ENCODE measurements at places on chromosomes 3 and 15.

DNA sequence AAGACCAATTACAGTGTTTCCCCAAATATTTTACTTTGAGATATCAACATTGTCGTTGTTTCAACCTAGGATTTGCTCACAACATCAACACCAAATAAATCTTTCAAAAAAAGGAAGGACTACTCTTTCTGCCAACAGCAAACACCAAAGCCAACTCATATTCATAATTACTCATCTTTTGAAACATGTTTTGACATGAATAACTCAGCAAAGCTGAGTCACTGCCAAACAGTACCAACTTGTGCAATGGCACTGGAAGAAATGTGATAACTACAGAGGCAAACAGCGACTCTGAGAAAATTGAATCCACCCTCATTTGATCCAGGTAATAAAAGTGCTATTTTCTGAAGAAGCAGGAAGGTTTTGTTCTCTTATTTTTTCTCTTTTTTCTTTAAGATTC lies 67.2 kb downstream of the PEX5L start:
- DNase-seq, result no peak
- H3K36me3 ChIP-seq, result no peaks in the 10 kb centered on the region
- H3K4me3 ChIP-seq, result no peak overlapping the region
- no peak overlapping the region for H3K27ac ChIP-seq
- H3K4me1 ChIP-seq, result no peaks in the 10 kb centered on the region

- DNase-seq, result no peak
- H3K4me1 ChIP-seq, result peaks cover 14% of the 10 kb centered on the region
- no peaks in the 10 kb centered on the region for H3K27me3 ChIP-seq
- H3K27ac ChIP-seq, result no peak overlapping the region
- H3K36me3 ChIP-seq, result no peaks in the 10 kb centered on the region
- no peak overlapping the region for H3K4me3 ChIP-seq
Measured at GRCh38 chr15:80990955-80991354, 1.3 kb upstream of the MESD start.

DNA sequence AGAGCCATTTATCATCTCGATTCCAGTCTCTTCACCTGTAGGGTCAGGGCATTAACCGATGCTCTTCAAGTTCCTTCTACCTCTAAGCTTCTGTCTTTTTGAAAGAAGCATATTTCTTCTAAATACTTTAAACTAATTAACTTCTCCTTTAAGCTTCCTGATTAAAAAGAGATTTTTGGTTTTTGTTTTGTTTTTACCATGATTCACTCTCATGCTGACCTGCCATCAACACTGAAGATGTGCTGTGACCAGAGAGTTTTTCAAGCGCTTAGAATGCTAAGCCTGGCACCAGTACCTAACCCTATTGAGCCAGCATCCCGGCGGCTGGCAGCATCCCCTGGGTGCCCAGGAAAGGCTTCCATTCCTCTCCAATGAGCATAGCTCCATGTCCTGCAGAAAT lies 89.3 kb downstream of the FOXP1 start:
- no peaks in the 10 kb centered on the region for H3K27me3 ChIP-seq
- H3K4me3 ChIP-seq, result no peak overlapping the region
- DNase-seq, result no peak
- H3K36me3 ChIP-seq, result no peaks in the 10 kb centered on the region
- peaks cover 33% of the 10 kb centered on the region for H3K4me1 ChIP-seq
- H3K27ac ChIP-seq, result peak overlapping the region; percentile 85

DNA sequence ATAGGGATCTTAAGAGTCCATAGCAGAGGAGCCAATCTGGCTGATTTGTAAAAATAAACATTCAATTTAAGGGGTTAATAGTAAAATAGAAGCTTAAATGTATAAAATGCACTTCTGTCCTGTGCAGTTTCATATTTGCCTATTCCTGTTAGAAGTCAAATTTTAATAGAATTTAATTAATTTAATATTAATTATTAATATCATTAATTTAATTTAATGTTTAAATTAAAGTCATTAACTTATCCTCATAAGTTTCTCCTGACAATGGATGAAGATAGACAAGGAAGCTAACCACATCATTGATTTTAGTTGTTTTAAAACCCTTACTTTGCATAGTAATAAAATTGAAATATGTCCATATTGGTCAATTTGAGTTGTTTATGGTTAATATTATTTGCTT lies 1096.2 kb upstream of the EPHA6 start:
- no peaks in the 10 kb centered on the region for H3K27me3 ChIP-seq
- no peaks in the 10 kb centered on the region for H3K36me3 ChIP-seq
- no peaks in the 10 kb centered on the region for H3K4me1 ChIP-seq
- no peak overlapping the region for H3K27ac ChIP-seq

- no peak overlapping the region for H3K27ac ChIP-seq
- no peaks in the 10 kb centered on the region for H3K36me3 ChIP-seq
- no peak overlapping the region for H3K4me3 ChIP-seq
- H3K4me1 ChIP-seq, result no peaks in the 10 kb centered on the region
Measured at GRCh38 chr3:69435274-69436265, 49.7 kb upstream of the FRMD4B start.

- peaks cover 51% of the 10 kb centered on the region for H3K27me3 ChIP-seq
- peaks cover 14% of the 10 kb centered on the region for H3K4me1 ChIP-seq
- peak overlapping the region; percentile 24 for H3K4me3 ChIP-seq
- no peak overlapping the region for H3K27ac ChIP-seq
Measured at GRCh38 chr3:181712226-181712552, 464 bp downstream of the SOX2 start.

GRCh38 chr3:148318240-148318639 lies 379.5 kb upstream of the AGTR1 start:
- no peak overlapping the region for H3K27ac ChIP-seq
- H3K36me3 ChIP-seq, result no peaks in the 10 kb centered on the region
- no peaks in the 10 kb centered on the region for H3K4me1 ChIP-seq
- no peaks in the 10 kb centered on the region for H3K27me3 ChIP-seq
- DNase-seq, result no peak

DNA sequence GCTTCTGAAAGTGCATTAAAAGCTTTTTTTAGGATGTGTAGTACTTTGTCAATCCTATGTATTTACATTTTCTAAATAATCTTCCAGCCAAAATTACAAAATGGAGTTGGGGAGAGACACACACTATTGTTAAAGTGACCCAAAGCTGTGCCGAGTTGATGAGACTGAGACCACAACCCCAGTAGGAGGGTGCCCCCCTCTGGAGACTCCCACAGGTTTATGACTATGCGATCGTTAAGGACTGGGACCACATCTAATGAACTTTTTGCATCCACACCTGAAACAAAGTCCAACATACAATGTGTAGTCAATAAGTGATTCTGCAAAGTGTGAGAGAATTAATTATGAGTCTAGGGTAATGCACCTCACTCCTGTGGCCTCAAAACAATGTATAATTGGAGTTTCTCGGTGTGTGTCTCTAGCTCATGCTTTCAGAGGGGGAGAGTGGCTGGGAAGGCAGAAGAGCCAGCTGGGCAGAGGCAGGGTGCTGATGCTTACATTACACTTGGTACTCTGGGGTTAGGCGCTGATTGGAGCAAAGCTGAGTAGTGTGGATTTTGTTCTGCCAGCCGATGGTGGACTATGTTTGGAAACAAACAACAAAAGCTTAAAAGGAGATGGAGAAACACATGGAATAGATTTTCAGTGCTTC lies 102.8 kb downstream of the KCNH8 start:
- no peaks in the 10 kb centered on the region for H3K27me3 ChIP-seq
- no peak overlapping the region for H3K4me3 ChIP-seq
- DNase-seq, result no peak
- no peaks in the 10 kb centered on the region for H3K36me3 ChIP-seq
- no peaks in the 10 kb centered on the region for H3K4me1 ChIP-seq

DNA sequence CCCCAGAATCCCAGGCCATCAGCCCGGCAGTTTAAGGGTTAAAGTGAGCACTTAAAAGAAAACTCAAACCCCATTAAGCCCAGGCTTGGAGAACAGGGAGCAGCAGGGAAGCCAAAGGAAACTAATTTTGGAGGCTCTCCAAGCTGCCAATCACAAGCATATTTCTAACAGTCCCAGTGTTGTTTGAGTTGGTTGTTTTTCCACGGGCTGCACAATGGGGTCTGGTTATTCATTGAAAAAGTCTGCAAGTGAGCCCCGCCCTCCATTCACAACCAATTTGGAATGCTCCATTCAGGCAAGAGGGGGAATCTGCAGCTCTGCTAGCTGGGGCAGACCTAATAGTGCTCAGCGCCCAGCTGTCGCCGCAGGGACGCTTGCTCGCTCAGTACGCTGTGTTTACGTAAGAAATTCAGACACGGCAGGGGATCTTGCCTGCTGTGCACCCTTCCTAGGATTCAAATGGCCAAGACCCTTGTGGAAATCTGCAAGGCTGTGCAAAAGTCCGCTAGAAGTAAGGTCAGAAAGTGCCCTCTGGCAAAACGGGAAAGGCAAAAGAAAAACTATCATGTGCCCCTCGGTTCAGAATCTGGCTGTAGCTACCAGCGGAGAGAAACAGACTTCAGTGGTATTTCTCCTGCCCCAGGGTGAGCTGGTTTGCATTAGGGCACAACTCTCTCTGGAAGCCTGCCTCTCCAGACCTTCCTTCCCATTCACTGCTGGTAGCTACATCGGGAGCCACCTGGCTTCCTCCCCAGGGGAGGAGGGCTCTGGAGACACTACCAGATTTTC lies 11.0 kb downstream of the ETV5 start:
- no peaks in the 10 kb centered on the region for H3K36me3 ChIP-seq
- H3K27me3 ChIP-seq, result peaks cover 24% of the 10 kb centered on the region
- no peaks in the 10 kb centered on the region for H3K4me1 ChIP-seq
- no peak overlapping the region for H3K27ac ChIP-seq

GRCh38 chr15:69798481-69799250 lies 299.1 kb downstream of the TLE3 start:
- no peaks in the 10 kb centered on the region for H3K36me3 ChIP-seq
- H3K4me3 ChIP-seq, result no peak overlapping the region
- no peaks in the 10 kb centered on the region for H3K27me3 ChIP-seq

DNA sequence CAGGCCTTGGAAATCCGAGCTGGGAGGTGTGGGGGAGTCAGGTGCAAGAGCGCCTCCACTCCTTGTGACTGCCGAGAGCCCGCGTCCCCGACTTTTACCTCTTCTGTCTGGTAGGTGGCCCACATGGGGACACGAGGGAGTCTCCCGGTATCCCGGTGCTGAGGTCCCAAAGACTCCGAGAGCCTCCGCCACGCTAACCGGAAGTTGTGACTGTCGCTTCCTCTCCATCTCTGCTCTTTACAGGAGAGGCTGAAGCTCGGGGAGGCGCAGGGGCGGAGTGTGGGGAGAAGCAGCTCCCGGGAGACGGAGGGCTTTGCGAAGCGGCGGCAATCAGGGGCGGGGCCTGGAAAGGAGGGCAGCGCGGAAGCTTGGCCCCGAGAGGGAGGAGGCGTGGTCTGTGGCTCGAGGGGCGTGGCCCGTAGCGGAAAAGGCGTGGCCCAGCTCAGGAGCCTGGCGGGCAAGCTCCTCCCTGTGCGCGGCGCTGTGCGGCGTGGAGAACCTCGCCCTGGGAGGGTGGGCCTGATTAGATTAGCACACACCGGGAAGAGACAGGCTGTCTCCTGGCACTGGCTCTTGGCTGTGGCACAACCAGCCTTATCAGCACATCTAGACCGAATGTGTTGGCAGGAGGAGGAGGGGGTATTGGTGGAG lies 143.9 kb downstream of the GABRB3 start:
- H3K36me3 ChIP-seq, result no peaks in the 10 kb centered on the region
- no peak overlapping the region for H3K4me3 ChIP-seq
- H3K27me3 ChIP-seq, result no peaks in the 10 kb centered on the region
- no peak for DNase-seq

- DNase-seq, result no peak
- no peaks in the 10 kb centered on the region for H3K27me3 ChIP-seq
- H3K4me3 ChIP-seq, result no peak overlapping the region
- H3K4me1 ChIP-seq, result no peaks in the 10 kb centered on the region
Measured at GRCh38 chr3:40765884-40766283, 241.1 kb downstream of the ZNF621 start.

- no peaks in the 10 kb centered on the region for H3K4me1 ChIP-seq
- H3K27ac ChIP-seq, result no peak overlapping the region
- no peak for DNase-seq
- no peaks in the 10 kb centered on the region for H3K27me3 ChIP-seq
- peaks cover 4% of the 10 kb centered on the region for H3K36me3 ChIP-seq
Measured at GRCh38 chr3:197125636-197126035, 96.0 kb upstream of the MELTF start.

DNA sequence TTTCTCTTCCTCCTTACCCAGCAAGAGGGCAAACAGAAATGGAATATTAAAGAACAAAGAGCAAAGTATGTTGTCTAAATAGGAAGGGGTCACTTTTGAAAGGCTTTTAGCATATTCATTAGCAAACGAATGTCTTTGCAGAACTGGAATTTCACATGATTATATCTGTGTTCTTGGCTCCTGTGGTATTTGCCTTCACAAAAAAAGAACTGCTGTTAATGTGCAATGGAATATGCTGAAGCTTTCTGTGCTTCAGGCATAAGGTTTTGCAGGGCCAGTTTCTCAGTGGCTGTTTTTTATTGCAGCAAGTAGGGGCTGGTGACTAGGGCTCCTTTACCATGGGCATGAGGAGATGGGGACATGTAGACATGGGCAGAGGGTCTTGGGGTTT lies 173.4 kb downstream of the USP13 start:
- H3K27me3 ChIP-seq, result no peaks in the 10 kb centered on the region
- no peaks in the 10 kb centered on the region for H3K4me1 ChIP-seq
- H3K27ac ChIP-seq, result no peak overlapping the region
- DNase-seq, result no peak
- H3K36me3 ChIP-seq, result no peaks in the 10 kb centered on the region

- H3K4me1 ChIP-seq, result peaks cover 34% of the 10 kb centered on the region
- peak overlapping the region; percentile 79 for H3K4me3 ChIP-seq
- peak overlapping the region; percentile 92 for H3K27ac ChIP-seq
- peak; percentile 59 for DNase-seq
Measured at GRCh38 chr15:31325595-31326155, 960 bp upstream of the KLF13 start.

- H3K36me3 ChIP-seq, result no peaks in the 10 kb centered on the region
- no peak overlapping the region for H3K27ac ChIP-seq
Measured at GRCh38 chr3:141250828-141251227, 19.2 kb downstream of the PXYLP1 start.

GRCh38 chr3:196976941-196977340 lies 8.3 kb upstream of the PIGZ start:
- H3K4me3 ChIP-seq, result no peak overlapping the region
- no peak for DNase-seq
- no peaks in the 10 kb centered on the region for H3K36me3 ChIP-seq
- H3K27ac ChIP-seq, result no peak overlapping the region
- no peaks in the 10 kb centered on the region for H3K27me3 ChIP-seq

DNA sequence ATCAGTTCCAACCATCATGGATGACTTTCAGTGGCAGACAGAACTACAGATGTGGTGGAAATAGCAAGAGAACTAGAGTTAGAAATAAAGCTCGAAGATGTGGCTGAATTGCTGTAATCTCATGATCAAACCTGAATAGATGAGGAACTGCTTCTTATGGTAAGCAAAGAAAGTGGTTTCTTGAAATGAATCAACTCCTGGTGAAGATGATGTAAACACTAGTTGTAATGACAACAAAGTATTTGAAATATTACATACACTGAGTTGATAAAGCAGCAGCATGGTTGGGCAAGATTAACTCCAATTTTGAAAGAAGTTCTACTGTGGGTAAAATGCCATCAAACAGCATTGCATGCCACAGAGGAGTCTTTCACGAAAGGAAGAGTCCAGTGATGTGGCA lies 131.7 kb upstream of the FAM3D start:
- no peak overlapping the region for H3K27ac ChIP-seq
- no peak overlapping the region for H3K4me3 ChIP-seq
- no peaks in the 10 kb centered on the region for H3K27me3 ChIP-seq
- no peak for DNase-seq
- H3K4me1 ChIP-seq, result no peaks in the 10 kb centered on the region

All from effector memory CD4-positive, alpha-beta T cell (primary cell).